Stimulated activated CD8-positive, alpha-beta memory T cell treated with anti-CD3 and anti-CD28 coated beads, Interleukin-7, amount 100 ng/mL, for 4 hours (primary cell): ENCODE measurements at places on chromosomes 12 and 14.

- DNase-seq: no peak
Measured at GRCh38 chr12:1919284-1919683, 832 bp upstream of the CACNA2D4 start.

- no peak for DNase-seq
Measured at GRCh38 chr12:75389706-75390105, 1.2 kb upstream of the GLIPR1L2 start.

DNA sequence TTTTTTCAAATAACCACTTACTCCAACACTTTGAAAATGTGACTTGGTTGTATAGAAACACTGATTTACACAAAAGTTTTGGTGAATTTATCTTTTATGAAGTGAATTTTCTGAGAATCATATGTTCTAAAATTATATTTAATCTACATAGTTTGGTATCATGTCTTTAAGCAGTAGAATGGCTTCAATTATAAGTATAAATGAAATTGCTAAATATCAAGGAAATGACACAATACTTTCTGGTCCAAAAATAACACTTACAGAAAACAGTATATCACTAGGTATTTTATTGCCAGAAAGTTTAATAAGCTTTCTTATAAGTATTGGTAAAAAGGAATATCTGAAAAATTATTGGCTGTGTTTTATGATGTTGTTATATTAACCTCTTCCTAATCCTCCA, 90.9 kb downstream of the SRGAP1 start:
- no peak for DNase-seq

- DNase-seq: no peak
Measured at GRCh38 chr14:70190156-70190555, 1.4 kb upstream of the SLC8A3 start.

DNA sequence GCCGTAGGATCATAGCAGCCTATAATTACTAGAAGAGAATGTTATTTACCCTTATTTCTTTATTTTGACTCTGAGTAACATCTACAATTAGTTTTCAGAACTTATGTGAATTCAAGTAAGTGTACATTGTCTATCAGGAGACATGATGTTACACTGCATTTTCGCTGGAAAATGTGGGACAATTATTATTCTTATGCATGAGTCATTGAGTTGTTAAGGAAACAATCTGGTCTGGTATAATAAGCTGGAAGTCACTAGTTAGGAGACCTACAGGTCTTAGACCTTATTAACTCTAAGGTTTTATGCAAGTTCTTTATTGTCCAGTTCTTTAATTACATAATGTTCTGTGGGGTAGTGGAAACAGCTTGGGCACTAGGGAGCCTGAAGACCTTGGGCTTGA, 5.8 kb downstream of the KTN1 start:
- no peak for DNase-seq

DNA sequence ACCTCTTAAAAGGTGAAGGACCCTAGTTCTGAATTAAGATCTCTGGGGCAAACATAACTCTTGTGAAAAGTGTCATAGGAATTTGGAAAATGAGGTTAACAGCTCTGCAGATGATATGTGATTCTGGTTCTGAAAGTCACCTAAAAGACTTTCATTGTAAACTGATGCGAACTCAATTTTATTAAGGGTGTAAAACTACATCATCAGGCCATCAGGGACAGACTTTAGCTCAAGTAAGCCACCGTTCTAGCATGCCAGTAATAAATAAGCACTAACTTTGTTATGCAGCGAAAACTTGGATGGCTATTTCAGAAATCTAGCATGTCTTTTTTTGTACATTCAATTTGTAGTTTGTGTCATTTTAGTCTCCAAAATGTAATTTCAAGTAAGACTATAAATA, 61.6 kb downstream of the R3HDM2 start:
- no peak for DNase-seq

GRCh38 chr12:55336002-55336401, 5.5 kb downstream of the OR6C3 start:
- DNase-seq: no peak
